ENCODE measurements at places on chromosomes 4 and X.

DNA sequence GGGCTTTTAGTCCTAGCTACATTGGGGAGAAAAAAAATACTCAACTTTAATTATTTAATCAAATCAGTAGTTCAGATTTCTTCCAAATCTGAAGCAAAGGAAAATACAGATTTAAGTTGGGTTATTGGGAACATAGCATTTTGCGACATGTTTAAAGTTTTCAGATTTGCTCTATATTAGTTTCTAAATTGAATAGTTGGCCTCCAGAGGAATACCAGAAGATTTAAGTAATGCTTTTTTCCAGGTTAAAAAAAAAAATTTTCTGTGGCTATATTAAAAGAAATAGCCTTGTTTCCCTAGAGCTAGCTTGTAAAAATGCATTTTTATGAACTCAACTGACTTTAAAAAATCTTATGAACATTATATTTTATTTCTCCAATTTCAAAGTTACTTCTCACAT, 115.9 kb downstream of the DDX53 start:
- DNase-seq = no peak

- no peak for DNase-seq
Measured at GRCh38 chr4:183411291-183411861, 33.1 kb upstream of the CDKN2AIP start.

DNA sequence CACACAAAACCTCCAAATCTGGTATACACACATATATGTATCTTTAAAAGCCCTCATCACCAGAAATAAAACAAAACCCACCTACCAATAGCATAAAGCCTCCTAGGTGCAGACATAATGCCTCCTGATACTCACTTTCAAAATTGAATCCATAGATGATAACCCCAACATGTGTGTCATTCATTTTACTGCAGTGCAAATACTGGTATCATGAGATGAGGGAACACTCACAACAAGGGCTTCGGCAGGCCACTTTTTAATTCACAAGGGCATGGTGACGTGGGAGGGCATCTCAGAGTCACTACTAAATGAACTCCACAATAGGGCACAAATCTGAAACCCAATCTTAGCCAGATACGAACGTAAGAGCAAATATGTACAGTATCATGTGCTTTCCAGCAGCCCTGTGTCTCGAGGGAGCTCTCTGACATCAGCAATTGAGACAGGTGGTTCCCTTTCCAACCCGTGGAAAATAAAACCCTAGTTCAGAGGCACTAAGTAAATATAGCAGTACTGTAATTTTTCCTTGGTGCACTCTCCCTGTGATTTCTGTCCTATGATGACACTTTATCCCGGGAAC, 14.1 kb upstream of the PPARGC1A start:
- no peak for DNase-seq

DNA sequence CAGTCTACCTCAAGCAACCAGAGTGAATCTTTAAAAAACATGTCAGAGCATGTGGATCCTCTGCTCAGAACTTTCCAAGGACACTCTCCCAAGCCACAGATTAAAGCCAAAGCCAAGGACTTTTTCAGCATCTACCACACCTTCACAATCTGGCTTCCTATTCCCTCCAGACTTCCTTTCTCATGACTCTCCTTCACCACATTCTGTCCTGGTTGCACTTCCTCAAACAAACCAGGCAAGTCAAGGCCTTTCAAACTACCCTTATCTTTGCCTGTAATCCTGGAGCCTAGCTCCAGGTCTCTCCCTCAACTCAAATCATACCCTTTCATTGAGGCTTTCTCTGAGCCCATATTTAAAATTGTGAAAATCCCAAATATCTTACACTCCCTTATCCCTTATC, 191.6 kb upstream of the GALNTL6 start:
- no peak for DNase-seq

Data from T-helper 9 cell (primary cell).